H1 (cell line): ENCODE measurements at places on chromosomes 7 and 10. TPM values are rescaled to one million over a fixed set of nuclear protein-coding genes. Genes with fewer than 3 reads are reported as not detected.

Gene SLC13A4
- 3.7 and 3.9 TPM in 2 replicates for total RNA-seq

Gene PRLHR
- not detected in 2 replicates for total RNA-seq

Gene SHTN1
- total RNA-seq = 12.7 and 13.9 TPM in 2 replicates

Gene IFIT1B
- not detected in 2 replicates for total RNA-seq

Gene LIPM
- not detected in 2 replicates for total RNA-seq

Gene CTAGE8
- total RNA-seq = not detected in 2 replicates

Gene ERVW-1
- not detected in 2 replicates for total RNA-seq

Gene CFAP46
- 3.1 and 4.8 TPM in 2 replicates for total RNA-seq

Gene OPN4
- total RNA-seq = not detected in 2 replicates

Gene CAMK2B
- 0.15 and 0.17 TPM in 2 replicates for total RNA-seq

Gene HTR5A
- not detected in 2 replicates for total RNA-seq

Gene NME8
- total RNA-seq = 0.22 and 0.57 TPM in 2 replicates

Gene HPSE2
- 0.38 and 0.58 TPM in 2 replicates for total RNA-seq

Gene NUPR2
- total RNA-seq = not detected in 2 replicates

Gene FAM25A
- total RNA-seq = not detected in 2 replicates

Gene CFAP58
- total RNA-seq = 0.71 and 1.1 TPM in 2 replicates

Gene CDC14C
- total RNA-seq = not detected in 2 replicates

Gene FFAR4
- not detected in 2 replicates for total RNA-seq

Gene GPR22
- not detected in 2 replicates for total RNA-seq

Gene TAS2R3
- 0.59 and 0.99 TPM in 2 replicates for total RNA-seq

Gene HOXA10
- not detected in 2 replicates for total RNA-seq

Gene FAM171A1
- total RNA-seq = 40.3 and 42.1 TPM in 2 replicates

Gene HMX3
- 0.27 TPM in 1 of 2 replicates, not detected in the other for total RNA-seq

Gene SPDYE16
- total RNA-seq = not detected in 2 replicates

Gene SFXN3
- 2.8 and 3.1 TPM in 2 replicates for total RNA-seq

Gene XRCC2
- total RNA-seq = 32.1 and 34.0 TPM in 2 replicates

Gene CYP26C1
- 0.21 and 0.28 TPM in 2 replicates for total RNA-seq

Gene AZGP1
- 0.29 and 0.52 TPM in 2 replicates for total RNA-seq

Gene COBL
- 36.5 and 40.4 TPM in 2 replicates for total RNA-seq

Gene NAMPT
- 95.9 and 103 TPM in 2 replicates for total RNA-seq

Gene ZNF479
- not detected in 2 replicates for total RNA-seq

Gene IL15RA
- total RNA-seq = 0.98 and 1.3 TPM in 2 replicates

Gene ASB4
- not detected in 2 replicates for total RNA-seq

Gene OPALIN
- not detected in 2 replicates for total RNA-seq

Gene PALD1
- 31.8 and 32.8 TPM in 2 replicates for total RNA-seq

Gene ADAMTS14
- 2.3 TPM in 2 replicates for total RNA-seq

Gene CCZ1
- total RNA-seq = 150 and 163 TPM in 2 replicates

Gene EFCAB10
- total RNA-seq = 3.1 TPM in 2 replicates

Gene DNAH11
- 4.9 and 6.1 TPM in 2 replicates for total RNA-seq

Gene ZNF804B
- not detected in 2 replicates for total RNA-seq

Gene RAMP3
- 0.88 and 0.92 TPM in 2 replicates for total RNA-seq

Gene BAIAP2L1
- total RNA-seq = 42.0 and 42.9 TPM in 2 replicates

Gene RPP38
- total RNA-seq = 21.9 and 23.3 TPM in 2 replicates

Gene HECW1
- total RNA-seq = 10.5 and 12.7 TPM in 2 replicates

Gene ASZ1
- total RNA-seq = not detected in 2 replicates

Gene CPA1
- not detected in 2 replicates for total RNA-seq

Gene PTN
- 27.8 and 28.6 TPM in 2 replicates for total RNA-seq

Gene PURB
- total RNA-seq = 21.9 and 22.7 TPM in 2 replicates

Gene GOLGA7B
- total RNA-seq = 0.04 TPM in 1 of 2 replicates, not detected in the other

Gene CLIP2
- 39.8 and 41.5 TPM in 2 replicates for total RNA-seq

Gene NOC3L
- total RNA-seq = 34.3 and 39.1 TPM in 2 replicates

Gene IDI2
- total RNA-seq = not detected in 2 replicates
